NAMALWA (cell line): ENCODE measurements at places on chromosomes 3 and 15.

GRCh38 chr3:50450209-50450921 is 53.1 kb downstream of the CACNA2D2 start:
- no peak for DNase-seq

DNA sequence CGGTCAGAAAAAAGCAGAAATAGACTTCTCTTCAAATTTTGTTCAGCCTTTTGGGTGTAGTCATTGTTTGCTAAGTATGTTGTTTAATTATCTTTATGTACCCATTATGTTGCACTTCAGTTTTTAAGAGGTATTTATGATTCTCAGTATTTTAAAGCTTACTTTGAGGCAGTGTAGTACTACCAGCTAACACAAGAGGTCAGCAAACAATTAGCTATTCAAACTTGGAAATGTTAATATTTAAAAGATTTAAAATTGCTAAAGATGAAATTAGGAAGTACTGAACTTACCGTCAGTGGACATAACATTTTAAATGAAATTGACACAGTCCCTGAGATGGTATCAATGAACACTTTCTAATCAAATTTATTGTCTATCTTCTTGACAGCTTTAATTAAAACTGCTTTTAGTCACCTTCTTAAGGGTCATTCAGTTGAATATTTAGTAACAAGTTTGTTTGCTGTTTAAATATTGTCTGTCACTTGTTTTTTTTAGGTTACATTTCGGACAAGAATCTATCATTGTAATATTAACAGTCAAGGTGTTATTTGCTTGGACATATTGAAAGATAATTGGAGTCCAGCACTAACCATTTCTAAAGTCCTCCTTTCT is 28.1 kb downstream of the NKIRAS1 start:
- DNase-seq = peak; percentile 64

- DNase-seq = no peak
Observed at GRCh38 chr15:91022832-91023129, 387 bp upstream of the VPS33B start.

- peak; percentile 71 for DNase-seq
Observed at GRCh38 chr3:160707187-160707794, 30.3 kb downstream of the ARL14 start.

DNA sequence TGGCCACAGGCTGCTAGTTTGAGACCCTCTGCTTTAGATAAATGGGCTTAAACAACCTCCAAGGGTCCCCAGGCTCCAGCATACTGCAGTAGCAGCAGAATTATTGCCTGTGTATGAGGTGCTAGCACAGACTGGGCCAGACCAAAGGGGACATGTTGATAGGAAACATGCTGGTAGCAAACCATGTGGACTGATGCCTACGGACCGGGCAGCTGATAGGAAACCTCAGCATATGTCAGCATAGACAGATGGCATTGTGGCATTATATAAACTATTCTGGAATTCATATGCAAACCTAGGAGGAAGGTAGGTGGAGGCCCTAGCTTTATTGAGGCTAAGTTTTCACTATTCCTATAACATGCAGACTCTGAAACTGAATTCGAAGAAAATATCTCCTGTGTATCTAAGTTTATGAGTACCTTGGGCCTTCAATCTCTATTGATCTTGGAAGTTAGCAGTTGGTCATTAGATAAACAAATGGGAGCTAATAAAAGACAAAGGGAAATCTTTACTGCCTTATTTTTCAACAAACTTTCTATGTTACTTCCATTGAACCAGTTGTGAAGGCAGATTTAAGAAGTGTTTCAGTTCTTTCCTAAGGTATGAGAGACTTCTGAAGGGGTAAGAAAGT is 1.7 kb upstream of the HGD start:
- DNase-seq = no peak

DNA sequence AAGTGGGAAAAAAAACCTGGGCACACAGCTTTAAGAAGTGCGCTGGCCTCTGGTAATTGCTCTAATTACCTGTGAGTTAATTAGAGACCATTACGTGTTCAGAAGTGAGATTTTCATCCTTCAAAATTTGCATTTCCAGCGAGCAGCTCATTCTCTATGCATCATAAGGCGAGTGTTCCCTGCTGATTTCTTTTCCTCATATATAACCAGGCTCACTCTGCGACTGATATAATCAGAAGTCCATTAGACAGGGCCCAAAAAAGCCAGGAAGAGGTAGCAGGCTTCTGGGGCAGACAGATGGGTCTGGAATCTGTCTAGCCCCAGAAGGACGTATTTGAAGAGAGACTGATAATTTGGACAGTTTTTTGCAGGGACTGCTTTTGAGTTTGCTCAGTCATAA is 158.7 kb downstream of the MTHFS start:
- no peak for DNase-seq

DNA sequence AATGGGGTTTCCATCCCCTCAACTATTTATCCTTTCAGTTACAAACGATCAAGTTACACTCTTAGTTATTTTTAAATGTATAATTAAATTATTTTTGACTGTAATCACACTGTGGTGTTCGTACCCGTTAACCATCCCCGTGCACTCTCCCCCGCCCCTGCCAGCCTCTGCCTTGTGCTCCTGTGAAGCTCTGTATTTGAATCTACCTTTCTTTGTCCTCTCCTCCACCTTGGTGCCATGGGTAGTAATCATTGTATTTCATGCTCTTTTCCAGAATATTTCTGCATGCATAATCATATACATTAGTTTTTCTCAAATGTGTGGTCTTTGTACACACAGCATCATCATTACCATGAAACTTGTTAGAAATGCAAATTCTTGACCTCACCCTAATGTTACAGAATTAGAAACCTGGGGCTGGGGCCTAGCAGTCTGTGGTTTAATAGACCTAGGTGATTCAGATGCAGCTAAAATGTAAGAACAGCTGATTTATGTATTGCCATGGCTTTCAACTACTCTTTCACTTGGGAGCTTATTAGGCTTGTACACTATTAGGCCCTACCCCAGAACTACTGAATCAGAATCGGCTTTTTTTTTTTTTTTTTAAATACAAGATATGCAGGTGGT is 91.5 kb downstream of the STT3B start:
- no peak for DNase-seq

- no peak for DNase-seq
Observed at GRCh38 chr3:76479161-76479650, 560.7 kb upstream of the ROBO2 start.

GRCh38 chr3:29346828-29347227 is 66.0 kb downstream of the RBMS3 start:
- DNase-seq = no peak
